NCI-H187 (cell line): ENCODE measurements at places on chromosomes 7 and 10.

GRCh38 chr7:137235434-137235833 lies 108.1 kb downstream of the PTN start:
- DNase-seq = no peak

DNA sequence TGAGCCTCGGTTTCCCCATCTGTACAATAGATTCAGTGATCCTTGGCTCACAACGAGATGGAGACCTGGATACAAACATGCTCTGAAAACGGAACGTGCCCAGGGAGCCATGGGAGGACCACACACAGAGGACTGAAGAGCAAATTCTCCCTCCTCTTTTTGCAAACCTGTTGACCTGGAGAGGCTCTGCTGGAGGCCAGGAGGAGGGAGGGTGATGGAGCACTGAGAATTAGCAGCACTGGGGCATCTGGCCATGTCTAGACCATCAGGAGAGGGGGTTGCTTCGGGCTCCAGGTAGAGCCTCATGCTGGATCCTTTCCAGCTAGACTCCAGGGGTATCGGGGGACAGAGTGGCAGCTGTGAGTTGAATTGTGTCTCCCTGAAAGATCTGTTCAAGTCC lies 97.4 kb upstream of the GPR26 start:
- DNase-seq = no peak

DNA sequence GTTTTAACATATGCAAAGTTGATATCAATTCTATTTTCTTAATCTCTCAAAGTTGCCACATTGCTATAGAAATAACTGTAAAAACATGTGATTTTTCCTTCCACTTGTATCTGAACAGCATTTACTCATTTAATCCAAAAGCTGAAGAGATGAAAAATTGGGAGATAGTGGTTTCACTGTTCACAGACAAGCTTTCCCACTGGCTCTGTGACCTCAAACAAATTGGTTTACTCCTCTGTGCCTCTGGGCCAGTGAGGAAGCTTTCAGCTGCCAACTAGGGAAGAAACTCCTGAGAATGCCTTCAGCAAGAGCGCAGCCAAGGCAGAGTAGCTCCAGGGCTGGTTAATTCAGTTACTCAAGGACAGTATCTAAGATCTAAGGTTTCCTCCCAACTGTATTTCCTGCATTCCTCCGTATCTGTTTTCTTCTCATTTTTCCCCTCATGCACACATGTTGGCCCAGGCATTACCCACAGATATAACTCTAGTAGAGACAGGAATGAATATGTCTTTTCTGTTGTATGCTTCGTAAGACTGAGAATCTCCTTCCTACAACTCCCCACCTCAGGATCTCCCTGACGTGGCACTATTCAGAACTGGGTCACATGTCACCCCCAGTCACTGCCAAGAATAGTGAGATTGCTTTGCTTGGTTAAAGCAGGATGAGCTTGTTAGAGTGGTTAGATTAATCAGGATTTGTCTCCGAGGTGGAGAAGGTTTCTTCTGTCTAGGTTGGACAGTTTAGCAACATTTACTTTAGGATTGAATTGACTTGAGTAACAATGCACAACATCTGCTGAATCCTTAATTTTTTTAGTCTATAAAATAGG lies 315.7 kb downstream of the NRG3 start:
- DNase-seq = no peak

DNA sequence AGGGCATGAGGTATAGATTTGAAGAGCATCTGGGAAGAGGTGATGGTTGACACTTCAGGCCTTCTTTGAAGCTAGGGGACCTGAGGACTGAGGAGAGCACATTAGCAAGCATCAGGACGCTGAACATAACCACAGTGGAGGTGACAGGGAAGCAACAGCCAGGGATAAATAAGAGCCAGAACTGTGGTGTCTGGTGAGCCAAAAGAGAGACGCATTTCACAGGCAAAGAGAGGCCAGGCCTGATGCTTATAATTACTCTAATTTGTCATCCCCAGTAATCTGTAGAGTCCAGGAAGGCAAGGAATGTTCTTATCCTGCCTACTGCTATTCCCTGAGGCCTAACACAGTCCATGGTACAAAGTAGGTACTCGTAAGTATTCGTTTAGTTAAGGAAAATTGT lies 10.4 kb upstream of the FAS start:
- DNase-seq = no peak

- no peak for DNase-seq
These were observed 224.5 kb downstream of the ZMYND11 start for GRCh38 chr10:359762-360161.

DNA sequence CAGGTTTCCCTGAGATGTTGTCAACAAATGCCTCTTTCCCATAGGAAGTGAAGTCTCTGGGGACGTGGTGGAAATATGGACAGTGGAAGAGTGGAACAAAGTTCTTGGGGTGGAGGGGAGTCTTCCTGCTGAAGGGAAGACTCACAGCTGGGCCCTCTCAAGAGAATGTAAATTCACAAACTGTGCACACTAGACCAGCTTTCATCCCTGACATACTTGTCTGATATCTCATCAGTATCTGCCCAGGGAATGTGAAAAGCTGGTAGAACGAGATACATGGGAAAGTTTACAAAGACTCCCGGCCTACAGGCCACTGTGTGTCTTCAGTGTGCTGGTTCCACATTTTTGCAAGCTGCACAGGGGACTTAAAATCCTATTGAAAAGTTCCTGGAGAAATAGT lies 16.7 kb upstream of the CCDC3 start:
- DNase-seq = no peak

GRCh38 chr10:11378835-11379234 lies 232.6 kb downstream of the USP6NL start:
- no peak for DNase-seq

DNA sequence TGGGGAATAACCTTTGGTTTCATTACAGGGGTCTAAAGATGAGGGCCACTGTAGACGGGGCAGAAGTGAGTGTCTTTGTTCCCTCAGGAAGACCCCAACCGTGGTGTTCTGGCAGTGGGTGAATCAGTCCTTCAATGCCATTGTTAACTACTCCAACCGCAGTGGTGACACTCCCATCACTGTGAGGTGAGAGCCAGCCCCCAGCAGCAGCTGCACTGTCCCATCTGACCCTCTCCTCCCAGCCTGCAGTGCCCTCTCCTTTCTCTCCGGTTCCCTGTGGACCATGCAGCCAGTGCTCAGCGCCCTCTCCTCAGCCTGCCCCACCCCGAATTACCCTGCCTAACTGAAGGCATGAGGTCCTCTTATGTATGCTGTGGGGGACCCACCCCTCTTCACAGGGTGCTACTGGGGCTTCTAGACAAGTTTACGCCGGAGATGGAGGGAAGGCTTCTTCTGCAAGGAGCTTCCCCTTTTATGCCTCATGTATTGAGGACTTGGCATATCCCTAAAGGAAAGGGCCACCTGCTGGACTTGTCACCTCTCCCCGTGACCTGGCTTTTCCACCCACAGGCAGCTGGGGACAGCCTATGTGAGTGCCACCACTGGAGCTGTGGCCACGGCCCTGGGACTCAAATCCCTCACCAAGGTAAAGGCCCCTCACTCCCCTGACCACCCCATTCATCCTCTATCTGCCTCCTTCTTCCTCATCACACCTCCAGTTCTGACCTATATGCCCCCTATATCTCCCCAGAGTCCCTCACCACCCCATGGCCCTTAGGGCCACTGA lies 5.1 kb downstream of the SFXN3 start:
- no peak for DNase-seq

GRCh38 chr7:7913504-7913903 lies 55.1 kb upstream of the GLCCI1 start:
- no peak for DNase-seq

DNA sequence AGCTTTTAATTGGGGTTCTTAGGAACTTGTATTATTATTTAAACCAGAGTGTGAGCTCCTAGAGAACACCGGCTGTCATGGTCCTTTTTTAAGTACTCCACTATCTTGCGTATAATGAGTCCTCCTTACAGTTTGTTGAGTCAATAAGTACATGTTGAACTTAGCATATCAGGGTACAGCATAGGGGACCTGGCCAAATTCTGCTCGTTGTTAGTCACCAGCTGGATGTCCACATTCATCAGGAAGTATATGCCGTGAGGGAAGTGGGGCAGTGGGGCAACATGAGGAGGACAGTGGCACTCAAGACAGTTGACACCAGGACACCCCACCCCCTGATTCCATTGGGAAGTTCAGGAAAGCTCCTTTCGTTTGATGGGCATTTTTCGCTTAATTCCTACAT lies 16.6 kb downstream of the RPP30 start:
- DNase-seq = no peak

- DNase-seq = no peak
These were observed 30.8 kb downstream of the UMAD1 start for GRCh38 chr7:7671361-7671760.

DNA sequence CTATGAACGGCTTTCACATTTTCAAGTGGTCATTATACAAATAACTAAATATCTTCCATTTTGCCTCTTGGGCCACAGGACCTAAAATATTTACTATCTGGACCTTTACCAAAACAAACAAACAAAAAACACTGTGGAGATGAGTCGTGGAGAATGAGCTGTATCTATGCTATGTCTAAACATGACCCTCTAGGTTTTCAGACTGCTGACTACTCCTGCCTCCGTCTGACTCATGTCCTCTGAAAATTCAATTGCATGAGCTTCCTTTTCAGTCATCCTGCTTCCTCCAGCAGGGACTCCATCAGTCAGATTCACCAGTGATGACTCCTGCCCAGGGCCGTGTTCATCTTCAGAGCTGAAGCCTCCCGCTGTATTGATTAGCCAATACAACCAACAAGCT lies 96.8 kb downstream of the COL28A1 start:
- no peak for DNase-seq

DNA sequence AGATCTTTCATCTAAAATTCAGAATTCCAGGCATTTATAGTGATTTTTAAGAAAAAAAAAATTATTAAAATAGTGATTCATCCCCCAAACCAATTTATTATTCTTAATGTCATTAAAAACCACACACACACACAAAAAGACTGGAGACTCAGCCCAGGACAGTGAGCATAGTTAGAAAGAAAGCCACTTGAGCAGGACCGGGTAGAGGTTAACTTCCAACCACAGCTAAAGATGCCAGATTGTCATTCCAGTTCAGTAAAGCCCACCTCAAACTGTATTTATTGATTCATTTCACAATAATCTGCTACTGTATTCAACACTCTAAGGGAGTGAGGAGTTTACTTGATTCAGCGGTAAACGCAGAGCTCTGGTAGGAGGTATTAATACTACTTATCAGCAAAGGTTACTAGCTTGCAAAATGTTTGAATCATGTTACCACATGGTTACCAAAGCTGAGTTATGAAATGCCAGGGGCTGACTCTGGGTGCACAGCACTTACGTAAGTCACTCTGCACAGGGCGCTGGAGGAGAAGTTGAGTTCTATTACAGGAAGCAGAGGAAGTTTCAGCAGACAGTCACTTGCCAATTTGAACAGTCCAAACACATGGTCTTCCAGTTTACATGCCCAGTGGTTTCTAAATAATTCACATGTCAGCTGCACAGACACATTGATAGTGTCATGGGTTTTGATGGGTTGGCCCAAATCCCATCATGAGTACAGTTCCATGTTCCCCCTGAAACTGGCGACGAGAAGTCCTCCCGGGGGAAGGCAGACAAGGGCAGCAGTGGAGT lies 64.6 kb downstream of the KLF6 start:
- no peak for DNase-seq
